Lower leg skin (tissue), 4 donors: ENCODE measurements at places on chromosomes 13 and 19. TPM values are rescaled to one million over a fixed set of nuclear protein-coding genes. Genes with fewer than 3 reads are reported as not detected.
A peak's percentile ranks its signal among the peaks of the same experiment; 100 is the strongest.

The CYP4F2 gene
- total RNA-seq = 3.6 TPM

The VN1R4 gene
- not detected for total RNA-seq

The FUT6 gene
- total RNA-seq = not detected

- no peak for DNase-seq
Measured at GRCh38 chr19:17863520-17864182, 3.9 kb downstream of the RPL18A start.

GRCh38 chr13:110911880-110912279 is 3.0 kb downstream of the ANKRD10 start:
- no peak for DNase-seq

GRCh38 chr13:95494082-95494681 is 58.3 kb upstream of the CLDN10 start:
- DNase-seq = no peak

- peak; percentile 95 for DNase-seq
Measured at GRCh38 chr19:39792999-39793546, 14.4 kb downstream of the LEUTX start.

- DNase-seq = no peak
Measured at GRCh38 chr13:40983259-40983658, 35.9 kb downstream of the ELF1 start.

DNA sequence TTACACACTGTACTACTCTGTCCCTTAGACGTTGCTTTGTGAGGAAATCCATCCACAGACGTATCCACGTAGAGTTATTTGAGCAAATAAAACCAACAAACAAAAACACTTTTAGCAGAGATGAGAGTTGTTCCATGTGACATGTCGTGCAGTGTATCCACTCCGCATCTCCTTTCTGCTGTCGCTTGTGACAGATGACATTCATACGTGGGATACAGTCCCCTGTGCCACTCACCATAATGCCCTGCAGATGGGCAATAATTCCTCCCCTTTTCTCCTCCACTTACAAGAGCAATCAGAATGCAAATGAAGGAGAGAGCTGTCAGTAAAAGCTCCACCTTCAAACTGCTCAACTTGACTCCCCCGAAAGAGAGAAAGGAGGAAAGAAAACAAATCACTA is 26.0 kb downstream of the IRS2 start:
- no peak for DNase-seq
